Cortex of kidney (tissue), 1 donor: ENCODE measurements at places on chromosomes 16 and 17.

- DNase-seq, result no peak
These were observed 66.1 kb downstream of the GTF3C1 start for GRCh38 chr16:27483624-27484023.

- no peak for DNase-seq
These were observed 52.9 kb downstream of the TTC19 start for GRCh38 chr17:16052486-16052885.

- DNase-seq, result no peak
These were observed 54.7 kb upstream of the CIBAR2 start for GRCh38 chr16:85166699-85167588.

- no peak for DNase-seq
These were observed 15.2 kb downstream of the SLC13A5 start for GRCh38 chr17:6698004-6698403.

DNA sequence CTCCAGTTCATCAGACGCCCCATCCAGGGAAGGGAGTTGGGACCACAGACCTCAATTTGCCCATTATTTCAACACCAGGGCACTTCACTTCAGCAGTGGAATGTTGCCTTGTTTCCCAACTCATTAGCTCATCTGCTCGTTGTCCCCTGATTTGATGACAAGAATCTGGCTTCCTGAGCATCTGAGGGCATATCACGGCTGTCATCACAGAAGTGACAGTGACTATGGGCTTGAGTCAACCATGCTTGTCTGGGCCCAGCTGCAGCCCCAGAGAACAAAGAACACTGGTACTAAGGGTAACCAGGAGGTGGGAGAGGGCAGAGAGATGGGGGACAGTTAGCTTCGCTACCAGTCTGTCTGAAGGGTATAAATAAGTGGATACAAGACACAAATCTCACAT is 266.0 kb upstream of the SDK2 start:
- no peak for DNase-seq

GRCh38 chr17:50209472-50210239 is 8.2 kb upstream of the COL1A1 start:
- no peak for DNase-seq
